T47D (cell line): ENCODE measurements at places on chromosomes 5 and 9.

DNA sequence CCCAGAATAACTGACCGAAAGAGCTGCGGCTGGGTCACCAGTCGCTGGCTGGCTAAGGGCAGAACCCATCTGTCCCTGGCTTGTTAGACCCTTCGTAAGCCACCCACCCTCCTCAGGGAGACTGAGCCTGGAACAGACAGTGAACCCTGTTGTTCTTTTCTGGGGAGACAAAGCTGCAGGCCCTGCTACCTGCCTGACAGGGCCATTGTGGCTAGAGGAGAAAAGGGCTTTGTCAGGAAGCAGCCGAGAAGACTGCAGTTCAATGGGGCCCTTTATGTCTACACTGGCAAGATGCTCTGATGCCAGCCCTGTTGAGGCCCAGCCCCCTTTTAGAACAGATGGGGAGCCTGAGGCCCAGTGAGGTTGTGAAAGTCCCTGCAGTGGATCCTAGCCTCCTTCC is 3.7 kb upstream of the NIPAL4 start:
- no peak for DNase-seq

- no peak for DNase-seq
These were observed 8.3 kb upstream of the COMMD10 start for GRCh38 chr5:116076496-116076895.

DNA sequence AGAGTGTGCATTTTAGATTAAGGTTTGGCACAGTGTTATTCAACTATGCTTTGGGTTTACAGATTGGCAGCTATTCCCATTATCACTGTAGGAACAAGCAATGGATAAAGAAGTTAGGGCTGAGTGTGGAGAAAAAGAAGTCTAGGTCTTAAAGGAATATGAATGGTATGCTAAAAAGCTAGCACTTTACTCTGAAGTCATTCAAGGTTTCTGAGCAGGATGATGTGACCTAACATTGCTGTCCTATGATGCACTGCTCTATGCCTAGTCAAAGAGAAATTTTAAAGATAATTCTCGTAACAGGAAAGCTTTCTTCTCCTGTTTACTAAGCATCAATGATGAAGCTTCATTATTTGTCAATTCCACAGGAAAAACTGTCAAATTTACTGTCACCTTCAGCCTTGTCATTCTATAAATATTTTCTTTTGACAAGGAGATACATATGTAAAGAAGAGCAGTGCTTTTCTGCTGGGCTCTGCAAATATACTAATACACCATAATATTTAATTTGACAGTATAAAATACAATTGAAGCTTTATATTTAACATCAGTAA is 476.1 kb upstream of the PTPRD start:
- no peak for DNase-seq

DNA sequence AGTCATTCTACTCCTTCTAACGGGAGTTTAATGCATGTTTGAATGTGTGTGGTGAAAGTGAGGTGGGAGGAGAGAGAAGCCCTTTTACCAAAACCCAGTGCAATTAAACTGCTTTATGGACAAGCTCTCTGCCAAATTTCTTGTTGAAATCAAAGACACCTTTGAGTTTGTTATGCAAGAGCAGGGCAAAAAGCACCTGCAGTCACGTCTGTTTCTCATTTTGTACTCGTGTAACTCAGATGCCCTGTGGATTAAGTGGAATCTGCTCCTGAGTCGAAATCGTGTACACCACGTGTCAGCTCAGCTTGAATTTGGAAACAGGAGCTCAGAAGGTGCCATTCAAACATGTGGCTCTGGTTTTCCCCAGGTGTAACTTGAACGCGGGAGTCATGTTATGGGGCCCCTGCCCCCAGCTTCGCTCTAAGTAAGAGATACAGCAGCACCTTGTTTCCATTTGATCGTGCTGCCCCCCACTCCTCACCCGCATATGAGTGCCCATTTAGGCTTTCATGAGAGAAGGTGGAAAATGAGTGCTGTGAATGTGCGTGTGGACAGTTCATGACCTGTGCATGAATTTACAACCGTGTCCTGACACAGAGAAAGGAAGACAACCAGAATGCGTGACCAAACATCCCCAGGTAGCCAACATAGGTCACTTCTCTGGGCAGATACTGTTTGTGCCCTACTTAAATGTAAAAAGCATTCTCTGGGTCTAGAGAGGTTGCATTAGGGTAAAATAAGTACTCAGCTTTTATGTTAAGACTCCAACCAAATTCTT is 347.0 kb upstream of the SLC30A5 start:
- DNase-seq: peak; percentile 3

DNA sequence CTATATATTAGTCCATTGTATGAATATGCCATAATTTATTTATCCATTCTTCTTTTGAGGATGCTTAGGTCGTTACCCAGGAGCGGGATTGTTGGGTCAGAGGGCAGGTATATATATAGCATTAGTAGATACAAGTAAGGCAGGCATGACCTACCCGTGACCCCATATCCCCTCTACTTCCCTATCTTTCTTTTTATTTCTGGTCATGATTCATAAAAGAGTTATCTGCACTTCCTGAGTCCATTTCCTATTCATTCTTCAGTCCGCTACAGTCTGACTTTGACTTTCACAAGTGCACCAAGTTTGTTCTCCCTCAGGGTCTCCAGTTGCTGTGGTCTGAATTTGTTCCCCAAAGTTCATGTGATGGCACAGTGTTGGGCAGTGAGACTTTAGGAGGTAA is 6.9 kb downstream of the RHOBTB3 start:
- DNase-seq: no peak

DNA sequence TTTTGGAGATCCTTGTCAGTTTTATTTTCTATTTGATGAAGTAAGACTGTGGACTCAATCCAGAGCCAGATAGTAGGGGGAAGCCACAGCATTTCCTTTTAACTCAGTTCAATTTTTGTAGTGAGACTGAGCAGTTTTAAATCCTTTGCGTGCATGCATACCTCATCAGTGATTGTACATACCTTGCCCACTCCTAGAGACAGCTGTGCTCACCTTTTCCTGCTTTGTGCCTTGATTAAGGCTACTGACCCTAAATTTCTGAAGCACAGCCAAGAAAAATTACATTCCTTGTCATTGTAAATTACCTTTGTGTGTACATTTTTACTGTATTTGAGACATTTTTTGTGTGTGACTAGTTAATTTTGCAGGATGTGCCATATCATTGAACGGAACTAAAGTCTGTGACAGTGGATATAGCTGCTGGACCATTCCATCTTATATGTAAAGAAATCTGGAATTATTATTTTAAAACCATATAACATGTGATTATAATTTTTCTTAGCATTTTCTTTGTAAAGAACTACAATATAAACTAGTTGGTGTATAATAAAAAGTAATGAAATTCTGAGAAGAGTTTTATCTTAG is 17.8 kb downstream of the DIMT1 start:
- no peak for DNase-seq

DNA sequence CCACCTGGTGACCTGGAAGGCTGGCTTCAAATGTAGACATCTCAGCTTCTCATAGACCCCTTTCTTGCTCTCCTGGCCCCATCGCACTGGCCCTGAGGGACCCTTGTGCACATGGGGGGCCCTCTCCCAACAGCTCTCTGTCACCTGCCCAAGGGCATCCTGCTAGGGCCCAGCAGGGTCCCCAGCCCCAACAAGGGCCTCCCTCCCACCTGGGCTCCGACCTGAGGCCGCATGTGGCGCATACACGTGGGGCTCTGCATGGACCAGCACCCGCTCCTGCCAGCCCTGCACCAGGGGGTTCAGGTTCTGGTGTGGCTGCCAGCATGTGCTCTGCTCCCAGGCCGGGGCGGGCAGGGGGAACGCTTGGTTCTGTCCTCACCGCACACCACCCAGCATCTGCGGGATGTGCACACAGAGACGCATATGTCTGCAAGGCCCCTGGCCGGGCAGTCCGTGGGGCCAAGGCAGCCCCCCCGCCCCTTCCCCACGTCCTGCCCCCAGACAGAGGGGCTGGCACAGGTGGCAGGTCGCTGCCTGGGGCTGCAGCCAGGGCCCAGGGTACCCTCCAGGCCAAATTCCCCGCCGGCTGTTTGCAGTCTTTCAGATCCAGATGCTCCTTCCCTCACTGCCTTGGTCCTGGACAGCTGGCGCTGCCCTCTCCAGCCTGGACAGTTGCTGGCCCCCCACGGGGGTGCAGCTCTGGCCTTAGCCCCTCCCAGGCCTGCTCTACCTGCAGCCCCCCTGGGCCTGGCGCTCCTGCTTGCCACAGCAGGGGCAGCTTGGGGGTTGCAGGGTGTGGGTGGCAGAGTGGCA is 17.9 kb upstream of the NRARP start:
- DNase-seq: no peak

DNA sequence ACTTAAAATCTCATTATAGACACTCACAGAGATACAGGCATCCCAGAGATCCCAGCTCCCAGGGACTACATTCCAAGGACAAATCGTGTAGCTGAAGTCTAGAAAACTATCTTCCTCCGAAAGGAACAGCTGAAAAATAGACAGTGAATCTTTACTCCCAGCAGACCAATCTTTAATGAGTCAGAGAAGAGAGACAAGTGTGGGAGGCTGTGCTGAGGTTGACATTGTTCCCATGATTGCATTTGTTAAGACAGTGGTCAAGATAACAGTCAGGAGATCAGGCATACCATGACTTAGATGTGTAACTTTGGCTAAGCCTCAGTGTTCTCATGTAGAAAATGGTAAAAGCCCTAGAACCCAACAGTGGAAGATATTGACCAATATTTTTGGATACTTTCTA is 120.7 kb downstream of the PAPPA start:
- no peak for DNase-seq

- DNase-seq: peak; percentile 11
These were observed 473.0 kb downstream of the ZSWIM6 start for GRCh38 chr5:61805101-61805500.

- DNase-seq: no peak
These were observed 33.9 kb upstream of the NXNL2 start for GRCh38 chr9:88501086-88501485.

DNA sequence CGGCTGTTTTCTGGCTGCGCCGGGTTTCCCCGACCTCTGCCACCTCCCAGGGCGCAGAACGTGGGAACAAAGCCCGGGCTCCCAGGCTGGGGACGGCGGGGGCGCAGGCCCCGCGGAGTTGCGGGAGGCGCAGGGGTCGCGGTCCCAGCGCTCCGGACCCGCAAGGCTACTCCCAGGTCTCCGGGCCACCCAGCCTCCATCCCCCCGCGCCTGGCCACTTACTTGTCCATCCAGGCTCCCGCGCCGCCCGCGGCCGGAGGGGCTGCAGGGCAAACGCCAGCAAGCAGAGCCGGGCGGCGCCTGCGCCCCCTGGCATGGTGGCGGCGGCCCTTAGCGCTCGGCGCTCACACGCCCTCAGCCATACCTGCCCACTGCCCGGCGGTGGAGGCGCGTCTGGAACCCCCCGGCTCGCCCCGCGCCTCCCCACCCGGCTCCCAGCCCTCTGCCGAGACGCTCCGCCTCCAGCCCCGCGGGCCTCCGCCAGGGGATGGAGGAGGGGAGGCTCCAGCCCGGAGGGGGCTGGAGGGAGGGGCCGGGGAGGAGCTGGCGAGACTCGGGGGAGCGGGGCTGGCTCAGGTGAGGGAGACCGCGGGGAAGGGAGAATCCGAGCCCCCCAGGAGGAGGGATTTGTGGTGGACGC is at the start of gene ADAM19:
TSS of gene ADAM19 (minus strand) at position 395 of the 640 bp plus-strand sequence. CDS start at position 316, 79 bp downstream.
- DNase-seq: no peak

DNA sequence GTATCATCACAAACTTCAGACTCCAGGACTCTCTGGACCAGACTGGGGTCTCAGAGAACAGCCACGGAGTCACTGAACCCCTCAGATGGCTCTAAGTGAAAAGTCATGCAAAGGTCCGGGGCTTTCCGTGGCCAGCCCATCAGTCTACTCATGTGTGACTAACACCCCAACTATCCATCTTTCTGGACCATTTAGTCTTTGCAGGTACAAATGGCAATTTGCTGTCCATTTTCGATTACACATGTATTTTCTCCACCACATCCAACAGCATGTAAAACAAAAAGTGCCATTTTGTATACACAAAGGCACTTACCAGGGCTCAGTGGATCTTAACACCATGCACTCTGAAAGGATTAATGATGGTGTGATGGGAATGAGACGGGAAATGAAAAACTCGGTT is 387.7 kb downstream of the BNC2 start:
- no peak for DNase-seq

DNA sequence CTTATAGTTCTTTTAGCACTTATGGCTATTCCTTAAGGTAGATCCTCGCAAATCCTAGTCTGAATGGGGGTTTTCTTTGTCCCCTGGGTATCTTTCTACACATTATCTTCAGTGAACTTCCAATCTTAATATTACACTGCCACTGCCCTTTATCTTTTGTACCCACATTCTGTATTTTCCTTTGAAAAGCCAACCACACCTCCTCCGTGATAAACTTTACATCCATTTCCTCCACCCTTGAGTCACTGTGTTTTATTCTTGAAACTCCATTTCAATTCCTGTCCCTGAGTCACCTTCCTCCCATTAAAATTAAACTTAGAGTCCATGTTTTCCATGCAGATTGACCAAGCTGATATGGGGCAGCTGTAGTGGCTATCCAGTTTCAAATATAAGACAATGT is 43.2 kb upstream of the RICTOR start:
- no peak for DNase-seq

- DNase-seq: no peak
These were observed 367.4 kb downstream of the PSAT1 start for GRCh38 chr9:78664370-78664769.

DNA sequence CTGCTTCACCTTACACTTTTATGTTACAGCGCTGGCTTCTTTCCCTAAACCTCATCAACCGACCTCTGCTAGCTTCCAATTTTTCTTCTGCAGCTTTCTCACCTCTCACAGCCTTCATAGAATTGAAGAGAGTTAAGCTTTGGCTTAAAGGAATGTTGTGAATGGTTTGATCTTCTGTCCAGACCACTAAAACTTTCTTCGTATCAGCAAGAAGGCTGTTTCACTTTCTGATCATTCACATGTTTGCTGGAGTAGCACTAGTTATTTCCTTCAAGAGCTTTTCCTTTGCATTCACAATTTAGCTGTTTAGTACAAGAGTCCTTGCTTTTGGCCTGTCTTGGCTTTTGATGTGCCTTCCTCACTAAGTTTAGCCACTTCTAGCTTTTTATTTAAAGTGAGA is 49.5 kb downstream of the NR3C1 start:
- DNase-seq: no peak
